CD4-positive, alpha-beta memory T cell (primary cell): ENCODE measurements at places on chromosomes 7 and 10. TPM values are rescaled to one million over a fixed set of nuclear protein-coding genes. Genes with fewer than 3 reads are reported as not detected.

The NXPH1 gene
- total RNA-seq, result not detected

DNA sequence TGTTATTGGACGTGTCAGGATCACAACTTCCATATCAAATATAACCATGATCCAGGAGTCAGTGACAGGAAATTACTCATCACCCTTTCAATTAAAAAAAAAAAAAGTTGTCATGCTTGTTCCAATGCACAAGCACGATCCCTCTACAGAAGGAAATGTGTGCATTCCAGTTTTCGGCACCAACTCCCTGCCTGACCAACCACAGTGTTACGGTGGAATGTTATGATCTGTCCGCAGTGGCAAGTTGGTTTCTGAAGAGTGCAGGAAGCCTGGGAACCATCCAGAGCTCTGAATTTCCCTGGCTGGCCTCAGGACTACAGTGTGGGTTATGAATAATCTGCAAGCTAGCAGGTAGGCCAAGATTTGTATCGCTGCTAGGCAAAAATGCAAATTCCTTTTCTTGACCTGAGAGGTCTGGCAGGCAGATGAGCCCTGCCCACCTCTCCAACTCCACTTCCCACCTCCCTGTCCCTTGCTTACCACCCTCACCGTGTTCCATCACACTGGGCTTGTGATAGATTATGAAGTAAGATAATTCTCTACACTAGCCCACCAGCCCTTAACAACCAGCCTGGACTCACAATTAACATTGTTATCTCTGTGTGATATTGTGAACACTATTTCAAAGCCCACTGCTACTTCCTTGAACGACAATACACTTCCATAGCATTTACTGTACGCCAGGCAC is 20.4 kb downstream of the FRMPD2 start:
- no peak for DNase-seq
- no peak overlapping the region for H3K4me3 ChIP-seq
- H3K4me1 ChIP-seq, result no peaks in the 10 kb centered on the region
- no peak overlapping the region for H3K27ac ChIP-seq
- H3K27me3 ChIP-seq, result no peaks in the 10 kb centered on the region

GRCh38 chr10:60467202-60467546 is 77.5 kb upstream of the ANK3 start:
- DNase-seq, result no peak
- no peaks in the 10 kb centered on the region for H3K27me3 ChIP-seq
- no peaks in the 10 kb centered on the region for H3K4me1 ChIP-seq
- no peak overlapping the region for H3K27ac ChIP-seq

The ADIRF gene
- not detected for total RNA-seq

GRCh38 chr10:69051710-69052487 is 36.0 kb upstream of the SRGN start:
- H3K36me3 ChIP-seq, result no peaks in the 10 kb centered on the region
- DNase-seq, result no peak
- H3K4me3 ChIP-seq, result no peak overlapping the region
- no peaks in the 10 kb centered on the region for H3K27me3 ChIP-seq

DNA sequence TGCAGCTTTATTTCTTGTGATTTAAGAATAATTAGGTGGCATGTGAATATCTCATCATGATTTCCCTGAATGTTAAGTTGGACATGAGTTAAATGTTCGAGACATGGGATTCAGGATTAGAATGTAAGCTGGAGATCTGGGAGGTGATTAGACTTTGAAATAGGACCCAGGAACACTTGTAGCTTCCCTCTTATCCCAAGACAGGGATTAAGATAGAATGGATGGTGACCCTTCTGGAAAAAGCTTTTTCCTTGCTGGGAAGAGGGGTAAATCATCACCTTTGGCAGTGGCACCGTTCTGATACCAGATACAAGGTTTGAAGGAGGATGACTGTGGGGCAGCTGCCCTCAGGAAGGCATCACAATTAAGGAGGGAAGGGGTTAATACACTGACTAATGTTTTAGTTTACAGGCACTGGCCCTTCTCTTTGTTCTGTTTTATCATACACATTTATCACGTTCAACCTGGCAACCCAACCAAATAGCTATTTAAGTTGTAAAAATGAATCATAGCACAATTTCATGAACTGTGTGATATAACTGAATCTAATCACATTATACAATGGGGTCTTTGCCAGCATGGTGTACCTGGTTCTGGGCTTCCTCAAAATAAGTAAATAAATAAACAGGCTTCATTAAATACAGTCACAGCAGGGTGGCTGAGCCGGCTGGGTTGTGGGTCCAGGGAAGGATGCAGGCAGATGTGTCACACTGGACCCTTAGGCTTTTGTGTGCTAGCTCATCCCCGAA is 212.7 kb downstream of the LRMDA start:
- DNase-seq, result no peak
- H3K27me3 ChIP-seq, result no peaks in the 10 kb centered on the region
- no peaks in the 10 kb centered on the region for H3K36me3 ChIP-seq
- no peak overlapping the region for H3K4me3 ChIP-seq

DNA sequence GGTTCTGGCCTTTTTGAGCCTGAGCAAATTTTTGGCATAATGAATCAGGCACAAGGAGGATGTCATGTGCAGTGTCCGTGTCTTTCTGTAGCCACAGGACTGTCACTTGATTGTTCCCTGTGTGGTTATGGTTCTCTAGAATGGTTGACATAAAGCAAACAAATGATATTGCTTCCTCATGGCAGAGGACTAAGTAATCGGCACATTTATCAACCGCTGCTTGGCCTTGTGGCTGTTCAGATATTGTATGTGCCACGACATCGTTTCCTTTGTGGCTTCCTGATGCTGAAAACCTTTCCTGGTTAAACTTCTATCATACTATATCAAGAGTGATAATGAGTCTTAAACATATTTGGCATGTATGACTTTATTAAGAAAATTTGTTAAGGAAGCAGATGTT is 598.8 kb downstream of the SUGCT start:
- H3K27me3 ChIP-seq, result no peaks in the 10 kb centered on the region
- DNase-seq, result no peak
- no peak overlapping the region for H3K4me3 ChIP-seq
- no peak overlapping the region for H3K27ac ChIP-seq
- no peaks in the 10 kb centered on the region for H3K36me3 ChIP-seq

GRCh38 chr7:74590813-74591212 is 66.7 kb upstream of the GTF2I start:
- H3K4me1 ChIP-seq, result no peaks in the 10 kb centered on the region
- DNase-seq, result no peak
- no peaks in the 10 kb centered on the region for H3K27me3 ChIP-seq
- no peaks in the 10 kb centered on the region for H3K36me3 ChIP-seq
- no peak overlapping the region for H3K27ac ChIP-seq
- H3K4me3 ChIP-seq, result no peak overlapping the region

DNA sequence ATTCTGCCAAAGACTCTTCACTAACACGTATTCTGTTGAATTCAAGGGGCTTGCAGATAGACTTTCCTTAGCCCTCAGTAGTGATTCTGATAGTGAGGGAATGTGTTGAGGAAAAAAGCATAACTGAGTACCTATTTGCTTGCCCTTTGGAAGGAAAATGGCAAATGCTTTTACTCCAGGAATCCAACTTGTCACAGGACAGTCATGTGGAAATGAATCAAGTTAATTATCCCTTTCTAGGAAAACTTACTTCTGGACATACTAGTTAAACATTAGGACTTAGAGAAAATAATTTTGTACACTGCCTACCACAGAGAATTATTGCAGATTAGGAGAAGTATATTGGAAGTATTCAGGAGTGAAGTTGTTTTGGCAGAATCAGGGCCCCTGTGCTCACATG is 148.9 kb upstream of the SLC13A1 start:
- H3K27ac ChIP-seq, result no peak overlapping the region
- H3K4me1 ChIP-seq, result no peaks in the 10 kb centered on the region
- H3K4me3 ChIP-seq, result no peak overlapping the region
- no peaks in the 10 kb centered on the region for H3K36me3 ChIP-seq
- DNase-seq, result no peak

GRCh38 chr10:104666106-104666505 is 25.0 kb downstream of the SORCS3 start:
- H3K27me3 ChIP-seq, result no peaks in the 10 kb centered on the region
- no peak for DNase-seq
- no peaks in the 10 kb centered on the region for H3K4me1 ChIP-seq
- H3K36me3 ChIP-seq, result no peaks in the 10 kb centered on the region

GRCh38 chr10:91705948-91706670 is 73.2 kb upstream of the PPP1R3C start:
- no peak for DNase-seq
- H3K4me1 ChIP-seq, result no peaks in the 10 kb centered on the region
- H3K27ac ChIP-seq, result no peak overlapping the region
- H3K4me3 ChIP-seq, result no peak overlapping the region
- H3K27me3 ChIP-seq, result no peaks in the 10 kb centered on the region

The CD36 gene
- total RNA-seq, result 3.6 TPM

DNA sequence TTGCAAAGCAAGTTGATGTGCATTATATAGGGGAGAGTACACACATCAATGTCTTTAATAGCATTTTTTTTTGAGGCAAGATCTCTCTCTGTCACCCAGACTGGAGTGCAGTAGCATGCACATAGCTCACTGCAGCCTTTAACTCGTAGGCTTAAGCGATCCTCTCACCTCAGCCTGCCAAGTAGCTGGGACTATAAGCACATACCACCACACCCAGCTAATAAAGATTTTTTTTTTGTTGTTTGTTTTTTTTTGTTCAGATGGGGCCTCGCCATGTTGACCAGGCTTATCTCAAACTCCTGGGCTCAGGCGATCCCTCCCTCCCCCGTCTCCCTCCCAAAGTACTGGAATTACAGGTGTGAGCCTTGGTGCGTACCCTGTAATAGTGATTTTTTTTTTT is 1.5 kb downstream of the UMAD1 start:
- H3K27ac ChIP-seq, result no peak overlapping the region
- H3K36me3 ChIP-seq, result no peaks in the 10 kb centered on the region
- DNase-seq, result no peak
- H3K4me3 ChIP-seq, result no peak overlapping the region
- H3K4me1 ChIP-seq, result peaks cover 28% of the 10 kb centered on the region

The WNT2 gene
- not detected for total RNA-seq

DNA sequence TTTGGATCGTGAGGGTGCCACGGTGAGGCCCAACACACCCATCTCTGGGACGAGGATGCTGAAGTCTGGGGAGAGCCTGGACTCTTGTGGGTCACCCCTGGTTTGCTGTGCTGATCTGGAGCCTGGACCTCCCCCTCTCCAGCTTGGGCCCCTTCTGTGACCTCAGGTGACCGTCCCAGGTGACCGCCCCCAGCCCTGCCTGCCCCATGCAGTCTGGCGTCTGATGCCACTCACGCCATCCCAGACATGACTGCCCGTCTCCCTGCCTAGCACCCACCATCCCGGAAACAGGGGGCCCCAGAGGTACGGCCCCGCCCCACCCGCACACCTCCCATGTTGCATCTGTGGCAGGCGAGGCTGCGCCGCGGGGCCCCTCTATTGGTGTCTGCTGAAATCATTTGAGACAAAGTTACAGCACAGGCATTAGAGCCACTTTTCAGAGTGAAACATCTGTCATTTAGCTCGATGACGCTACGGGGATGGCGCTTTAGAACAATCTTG is 21.1 kb downstream of the UNCX start:
- peaks cover 1% of the 10 kb centered on the region for H3K4me1 ChIP-seq
- H3K4me3 ChIP-seq, result no peak overlapping the region
- peaks cover 24% of the 10 kb centered on the region for H3K27me3 ChIP-seq
- H3K36me3 ChIP-seq, result no peaks in the 10 kb centered on the region
- DNase-seq, result no peak

- H3K36me3 ChIP-seq, result no peaks in the 10 kb centered on the region
- no peaks in the 10 kb centered on the region for H3K27me3 ChIP-seq
- H3K27ac ChIP-seq, result no peak overlapping the region
Observed at GRCh38 chr7:39525926-39526325, 40.3 kb upstream of the YAE1 start.
